Suppressor macrophage (primary cell): ENCODE measurements at places on chromosomes 11 and 22.

- DNase-seq: no peak
Measured at GRCh38 chr11:36034551-36035331, 90.9 kb downstream of the LDLRAD3 start.

DNA sequence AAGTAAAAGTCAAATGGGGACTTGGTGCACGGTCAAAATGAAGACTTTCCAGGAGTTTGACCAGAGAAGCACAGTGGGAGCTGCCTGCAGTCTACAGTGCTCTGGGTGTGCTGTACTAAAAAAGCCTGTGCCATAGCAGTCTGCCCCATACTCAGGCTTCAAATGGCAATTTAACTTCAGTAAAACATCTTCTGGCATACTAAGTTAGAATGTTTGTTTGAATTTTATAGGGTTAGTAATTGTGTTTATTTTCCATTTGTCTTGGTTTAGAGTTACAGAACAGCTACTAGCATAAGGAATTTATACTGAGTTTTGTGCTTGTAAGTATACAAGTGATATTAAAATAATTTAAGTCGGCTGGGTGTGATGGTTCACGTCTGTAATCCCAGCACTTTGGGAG lies 29.3 kb upstream of the LIPT2 start:
- DNase-seq: no peak

DNA sequence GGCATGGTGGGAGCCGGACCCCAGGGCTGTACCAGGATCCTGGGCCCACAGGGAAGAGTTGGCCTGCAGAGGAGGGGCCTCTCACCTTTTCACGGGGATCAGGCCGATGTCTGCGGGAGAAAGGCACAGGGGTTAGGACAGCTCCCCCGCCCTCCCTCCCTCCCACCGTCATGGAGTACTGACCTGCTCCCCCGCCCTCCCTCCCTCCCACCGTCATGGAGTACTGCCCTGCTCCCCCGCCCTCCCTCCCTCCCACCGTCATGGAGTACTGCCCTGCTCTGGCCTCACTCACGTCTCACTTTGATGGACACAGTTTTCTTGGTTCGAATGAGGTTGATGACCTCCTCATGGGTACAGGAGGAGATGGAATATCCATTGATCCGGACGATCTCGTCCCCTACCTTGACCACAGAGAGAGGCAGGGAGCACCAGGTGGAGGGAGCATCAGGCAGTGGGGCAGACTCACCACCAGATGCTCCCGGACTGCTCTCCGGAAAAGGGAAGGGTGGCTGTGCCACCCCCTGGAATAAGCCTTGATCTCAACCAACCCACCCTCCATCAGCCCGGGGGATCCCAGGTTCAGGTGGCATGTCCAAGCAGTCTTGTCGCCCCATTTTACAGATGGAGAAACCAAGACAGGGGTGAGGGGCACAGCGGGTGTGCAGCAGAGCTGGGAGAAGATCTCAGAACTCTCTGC lies 17.1 kb downstream of the USH1C start:
- no peak for DNase-seq

GRCh38 chr11:13091373-13091772 lies 82.3 kb downstream of the RASSF10 start:
- no peak for DNase-seq

GRCh38 chr11:70332567-70332966 lies 62.1 kb downstream of the PPFIA1 start:
- no peak for DNase-seq

DNA sequence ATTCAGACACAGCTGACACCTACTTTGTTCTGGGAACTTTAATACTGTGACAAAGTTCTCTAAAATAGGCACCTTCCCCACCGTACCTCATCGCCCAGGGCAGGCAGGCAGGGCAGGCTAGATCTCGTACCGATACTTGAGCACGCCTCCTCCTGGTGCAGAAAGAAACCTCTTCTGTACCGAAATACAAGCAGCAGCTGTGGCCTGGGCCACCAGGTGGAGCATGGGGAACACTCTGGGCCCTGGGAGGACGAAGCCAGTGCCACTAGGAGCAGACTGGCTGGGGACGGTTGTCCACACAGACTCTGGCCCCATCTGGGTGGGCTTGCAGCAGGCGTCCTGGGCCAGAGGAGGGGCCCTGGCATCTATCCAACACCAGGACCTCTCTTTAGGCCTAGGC lies 12.8 kb downstream of the PMM1 start:
- peak; percentile 61 for DNase-seq

DNA sequence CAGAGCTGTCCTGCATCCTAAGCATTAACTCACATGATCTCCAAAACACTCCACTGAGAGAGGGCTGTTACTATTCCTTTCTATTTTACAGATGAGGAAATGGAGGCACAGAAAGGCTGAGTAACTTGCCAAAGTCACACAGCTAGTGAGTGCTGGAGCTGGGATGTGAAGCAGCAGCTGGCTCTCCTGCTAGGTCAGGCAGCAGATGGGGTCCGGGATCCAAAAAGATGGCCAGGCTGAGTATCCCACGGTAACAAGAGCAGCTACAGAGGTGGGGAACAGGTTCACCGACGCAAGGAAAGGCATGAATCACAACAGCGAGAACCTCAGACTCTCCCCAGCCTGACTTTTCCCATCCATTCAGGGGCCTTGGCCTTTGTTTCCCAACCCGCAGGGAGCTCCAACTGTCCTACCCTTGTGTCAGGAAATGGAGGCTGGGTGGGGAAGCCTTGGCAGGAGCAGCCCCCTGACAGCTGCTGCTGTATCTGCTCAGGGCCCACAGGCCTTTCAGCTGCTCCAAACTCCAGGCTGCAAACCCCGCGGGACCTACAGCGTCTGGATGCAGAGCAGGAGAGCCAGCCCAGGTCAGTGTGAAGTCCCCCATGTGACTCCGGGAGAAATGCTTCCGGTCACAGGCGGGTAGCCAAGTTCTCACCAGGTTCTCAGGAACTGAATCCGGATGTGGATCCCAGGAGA lies 29.5 kb downstream of the DKK3 start:
- no peak for DNase-seq

DNA sequence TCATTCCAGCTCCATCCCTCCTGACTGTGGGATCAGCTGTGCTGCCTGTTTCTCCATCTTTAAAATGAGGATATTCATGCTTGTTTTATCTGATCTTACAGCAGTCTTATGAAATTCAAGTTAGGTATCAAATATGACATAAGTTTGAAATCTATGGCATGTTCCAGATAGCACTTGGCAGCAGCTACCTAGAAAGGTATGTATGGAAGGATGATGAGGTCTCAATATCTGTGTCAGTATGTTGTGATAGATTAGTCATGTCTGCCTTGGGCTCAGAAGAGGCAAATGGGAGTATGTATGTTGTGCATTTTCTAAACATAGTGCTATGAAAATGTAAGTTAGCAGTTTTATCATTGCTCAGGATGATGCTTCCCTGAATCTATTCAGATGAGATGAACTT lies 122.1 kb downstream of the NAV2 start:
- DNase-seq: no peak

DNA sequence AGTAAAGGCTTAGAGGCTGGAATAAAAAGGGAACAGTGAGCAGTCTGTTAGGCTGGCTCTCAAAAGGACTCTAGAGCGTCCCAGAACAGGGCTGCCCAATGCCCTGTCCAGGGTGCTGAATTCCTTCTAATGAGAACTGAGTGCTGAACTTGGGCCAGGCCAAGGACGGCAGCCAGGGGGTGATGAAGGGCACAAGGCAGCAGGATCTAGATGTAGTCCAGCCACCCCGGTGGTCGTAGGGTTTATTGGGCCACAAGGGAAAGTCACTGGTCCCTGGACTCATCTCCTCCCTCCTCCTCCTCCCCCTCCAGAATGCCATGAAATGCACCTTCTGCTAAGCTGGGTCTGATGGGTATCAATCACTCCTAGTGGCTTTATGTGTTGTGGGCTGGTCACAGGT lies 19.2 kb downstream of the NPTXR start:
- DNase-seq: peak; percentile 92

DNA sequence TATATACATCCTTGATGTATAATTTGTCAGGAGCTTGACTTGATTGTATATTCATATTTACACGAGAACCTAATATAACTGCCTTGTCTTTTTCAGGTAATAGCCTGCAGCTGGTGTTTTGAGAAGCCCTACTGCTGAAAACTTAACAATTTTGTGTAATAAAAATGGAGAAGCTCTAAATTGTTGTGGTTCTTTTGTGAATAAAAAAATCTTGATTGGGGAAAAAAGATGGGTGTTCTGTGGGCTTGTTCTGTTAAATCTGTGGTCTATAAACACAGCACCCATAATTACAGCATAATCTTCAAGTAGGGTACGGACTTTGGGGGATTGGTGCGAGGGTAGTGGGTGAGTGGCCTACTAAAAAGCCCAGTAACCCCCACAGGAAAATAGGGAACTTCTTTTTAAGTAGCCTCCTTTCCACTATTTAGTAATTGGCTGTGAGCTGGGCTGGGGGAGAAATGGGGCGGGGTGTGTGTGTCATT lies 7.5 kb downstream of the MALAT1 start:
- DNase-seq: peak; percentile 63

DNA sequence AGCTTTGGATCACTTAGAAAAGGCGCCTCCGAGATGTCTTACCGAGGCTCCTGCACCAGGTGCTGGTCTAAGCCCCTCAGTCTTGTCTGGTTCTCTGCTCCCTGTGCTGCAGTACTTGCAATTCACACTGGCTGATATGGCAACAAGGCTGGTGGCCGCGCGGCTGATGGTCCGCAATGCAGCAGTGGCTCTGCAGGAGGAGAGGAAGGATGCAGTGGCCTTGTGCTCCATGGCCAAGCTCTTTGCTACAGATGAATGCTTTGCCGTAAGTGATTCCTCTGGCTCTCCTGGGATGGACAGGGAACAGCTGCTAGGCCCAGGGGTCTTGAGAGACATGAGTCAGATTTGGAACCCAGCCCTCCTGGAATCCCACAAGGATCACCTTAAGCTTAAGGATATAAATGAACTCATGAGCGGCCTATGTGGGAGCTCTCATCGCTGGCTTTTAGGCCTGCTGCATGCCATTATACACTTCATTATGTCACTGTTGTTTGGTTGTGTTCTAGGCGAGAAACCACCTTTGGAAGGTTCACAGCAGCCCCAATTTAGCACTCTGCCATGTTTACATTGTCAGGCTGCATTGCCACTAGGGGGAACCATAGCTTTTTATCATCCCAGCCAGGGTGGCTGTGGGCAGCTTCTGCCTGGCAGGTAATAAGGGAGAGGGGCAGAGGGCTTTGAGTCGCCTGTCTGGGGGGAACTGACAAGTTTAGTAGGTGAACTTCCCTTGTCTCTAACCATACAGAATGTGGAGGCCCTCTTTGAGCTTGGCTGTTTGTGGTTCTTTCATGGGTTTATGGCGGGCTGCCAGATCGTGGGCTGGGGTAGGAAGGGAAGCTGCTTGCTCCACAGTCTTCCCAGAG lies 8.5 kb downstream of the ACAD8 start:
- DNase-seq: peak; percentile 19

GRCh38 chr11:36672815-36673450 lies 74.9 kb upstream of the RAG2 start:
- peak; percentile 62 for DNase-seq

GRCh38 chr11:113267493-113267892 lies 46.9 kb upstream of the TTC12 start:
- DNase-seq: no peak

DNA sequence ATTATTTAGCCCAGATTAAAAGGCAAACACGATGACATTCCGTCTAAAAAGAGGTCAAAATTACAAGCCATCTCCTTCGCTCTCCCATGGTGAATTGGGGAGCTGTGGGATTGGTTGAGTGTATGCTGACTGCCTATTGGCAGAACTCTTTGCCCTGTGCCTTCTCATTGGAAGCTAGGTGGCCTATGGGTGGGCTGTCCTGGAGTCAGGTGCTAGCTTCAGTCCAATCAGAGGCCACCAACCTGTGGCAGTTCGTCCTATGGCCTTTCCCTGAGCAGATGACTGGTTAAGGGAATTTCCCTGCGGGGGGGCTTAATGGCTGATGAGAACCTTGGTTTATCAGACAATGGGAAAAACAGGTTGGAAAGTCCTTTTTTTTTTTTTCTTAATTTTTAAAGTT lies 3.2 kb upstream of the MTMR3 start:
- no peak for DNase-seq

DNA sequence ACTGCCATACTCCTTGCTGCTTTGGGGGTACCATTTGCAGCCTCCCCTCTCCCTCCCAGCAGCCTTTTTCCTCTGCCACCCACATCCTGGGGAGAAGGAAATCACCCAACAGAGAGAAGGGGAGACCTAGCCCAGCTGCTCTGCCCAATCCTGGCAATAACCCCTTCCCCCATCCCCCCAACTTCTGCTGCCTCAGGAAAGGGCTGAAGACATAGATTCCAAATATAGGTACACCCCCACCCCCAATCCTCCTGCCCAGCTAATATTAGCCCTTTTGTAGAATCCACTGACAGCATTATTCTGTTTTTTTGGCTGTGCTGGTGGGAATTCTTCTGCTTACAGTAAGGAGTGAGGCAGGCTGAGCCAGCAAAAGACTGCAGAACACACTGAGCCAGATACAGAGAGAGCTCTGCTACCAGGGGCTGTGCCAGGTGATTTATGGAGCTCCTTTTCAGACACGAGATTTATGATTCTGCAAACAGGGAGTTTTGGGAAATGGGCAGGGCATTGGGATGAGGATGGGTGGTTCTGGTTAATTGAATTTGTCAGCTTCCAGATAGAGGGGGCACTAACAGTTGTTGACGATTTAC lies 164.0 kb downstream of the TENM4 start:
- DNase-seq: no peak

DNA sequence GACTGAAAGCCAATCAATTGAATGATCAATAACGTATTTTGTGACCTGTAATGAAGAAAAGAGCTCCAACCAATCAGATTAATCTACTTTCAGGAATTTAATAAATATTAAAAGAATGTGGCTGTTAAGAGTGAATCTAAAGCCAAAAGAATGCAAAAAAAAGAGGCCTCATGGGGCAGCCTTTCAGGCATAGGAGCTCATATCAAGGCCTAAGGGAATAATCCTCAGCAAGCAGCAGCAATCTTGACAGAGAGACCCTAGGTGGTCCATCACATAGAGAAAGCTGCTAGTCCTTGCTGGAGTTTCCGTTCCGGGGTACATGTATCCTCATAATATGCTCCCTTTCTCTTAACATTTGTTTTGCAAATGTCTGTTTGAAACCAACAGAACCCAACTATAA lies 313.1 kb upstream of the PITPNB start:
- DNase-seq: no peak

- DNase-seq: no peak
Measured at GRCh38 chr11:80569832-80570231, 1129.0 kb upstream of the TENM4 start.

DNA sequence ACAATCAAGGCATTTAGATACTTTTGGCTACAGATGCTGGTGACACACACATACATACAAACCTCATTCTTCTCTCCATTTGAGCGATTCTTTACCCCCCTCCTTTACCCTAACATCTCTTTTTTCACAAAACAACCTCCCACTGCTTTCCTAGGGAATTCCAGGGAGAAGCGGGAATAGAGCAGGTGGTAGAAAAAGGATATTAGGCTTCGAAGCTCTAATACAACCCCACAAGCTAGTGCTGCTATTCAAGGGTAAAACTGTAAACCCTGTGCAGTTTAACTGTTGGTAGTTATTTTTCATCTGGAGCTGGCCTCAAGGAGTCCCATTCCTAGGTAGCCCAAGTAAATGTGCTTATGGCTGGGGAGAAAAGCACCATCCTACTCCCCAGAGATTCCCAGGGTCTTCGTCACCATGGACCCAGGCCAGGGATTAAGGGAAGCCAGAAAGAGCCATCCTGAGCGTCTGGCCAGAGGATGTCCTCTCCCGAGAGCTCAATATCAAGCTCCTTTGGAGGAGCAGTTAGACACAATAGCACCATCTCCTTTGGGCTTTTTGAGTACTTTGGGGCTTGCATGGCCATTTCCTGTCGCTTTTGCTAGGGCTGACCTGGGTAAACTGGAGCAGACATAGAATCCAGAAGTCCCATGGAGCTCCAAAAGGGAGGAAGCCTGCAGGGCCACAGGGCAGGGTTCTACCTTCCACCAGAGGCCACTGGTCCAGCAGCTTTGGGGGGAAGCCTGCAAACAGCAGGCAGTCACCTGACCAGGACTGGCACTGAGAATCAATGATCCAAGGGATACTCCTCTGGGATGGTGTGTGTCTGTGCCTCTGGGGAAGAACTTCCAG lies 3.1 kb downstream of the MAML2 start:
- no peak for DNase-seq
